ENCODE measurements at places on chromosomes 7 and 10.

GRCh38 chr10:5311617-5312016, 53.1 kb upstream of the UCN3 start:
- DNase-seq = no peak

GRCh38 chr10:45553613-45554012, 119.0 kb downstream of the ZFAND4 start:
- DNase-seq = no peak

- DNase-seq = no peak
Observed at GRCh38 chr10:114576132-114576487, 82.0 kb downstream of the ABLIM1 start.

- DNase-seq = no peak
Observed at GRCh38 chr7:143495851-143496250, 18.2 kb downstream of the TAS2R41 start.

GRCh38 chr7:41244246-41244645, 458.6 kb downstream of the INHBA start:
- no peak for DNase-seq

GRCh38 chr10:58954178-58954577, 222.3 kb upstream of the PHYHIPL start:
- no peak for DNase-seq

GRCh38 chr7:28908775-28909174, 49.4 kb downstream of the TRIL start:
- no peak for DNase-seq

DNA sequence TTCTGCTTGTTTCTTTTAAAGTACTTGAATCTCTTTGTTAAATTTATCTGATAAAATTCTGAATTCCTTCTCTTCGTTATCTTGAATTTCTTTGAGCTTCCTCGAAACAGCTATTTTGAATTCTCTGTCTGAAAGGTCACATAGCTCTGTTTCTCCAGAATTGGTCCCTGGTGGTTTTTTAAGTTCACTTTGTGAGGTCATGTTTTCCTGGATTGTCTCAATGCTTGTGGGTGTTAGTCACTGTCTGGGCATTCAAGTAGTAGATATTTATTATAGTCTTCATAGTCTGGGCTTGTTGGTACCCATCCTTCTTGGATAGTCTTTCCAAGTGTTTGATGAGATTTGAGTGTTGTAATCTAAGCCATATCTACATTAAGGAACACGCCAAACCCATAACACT, 1060.6 kb downstream of the LRMDA start:
- DNase-seq = no peak

- DNase-seq = peak; percentile 40
Observed at GRCh38 chr10:23433701-23434100, 5.2 kb upstream of the OTUD1 start.
